ACHN (cell line): ENCODE measurements at places on chromosomes 3 and 15.

GRCh38 chr3:185998136-185998535 is 60.3 kb upstream of the TRA2B start:
- no peak for DNase-seq

GRCh38 chr3:183586477-183586876 is 31.0 kb upstream of the KLHL6 start:
- no peak for DNase-seq

GRCh38 chr3:30112902-30113484 is 493.4 kb upstream of the TGFBR2 start:
- DNase-seq = peak; percentile 57

GRCh38 chr3:66581256-66581655 is 80.4 kb upstream of the LRIG1 start:
- no peak for DNase-seq

DNA sequence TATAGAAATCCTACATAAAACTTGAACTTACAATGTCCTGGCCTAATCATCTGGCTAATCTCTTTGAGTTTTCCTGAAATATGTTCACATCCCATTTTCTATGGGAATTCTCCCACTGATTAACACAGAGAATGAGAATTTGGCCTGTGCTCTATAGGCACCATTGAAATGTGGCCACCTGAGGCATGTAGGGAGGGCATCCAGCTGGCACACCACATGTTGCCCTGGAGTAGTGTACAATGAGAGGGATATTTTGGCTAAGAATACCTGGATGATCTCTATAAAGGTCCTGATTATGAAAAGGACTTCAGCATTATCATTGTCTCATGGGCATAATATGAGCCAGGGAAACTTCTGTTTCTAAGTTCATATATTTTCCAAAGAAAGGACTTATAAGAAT is 324.0 kb downstream of the ZBTB20 start:
- no peak for DNase-seq

GRCh38 chr15:97386940-97387339 is 573.6 kb upstream of the ARRDC4 start:
- no peak for DNase-seq

DNA sequence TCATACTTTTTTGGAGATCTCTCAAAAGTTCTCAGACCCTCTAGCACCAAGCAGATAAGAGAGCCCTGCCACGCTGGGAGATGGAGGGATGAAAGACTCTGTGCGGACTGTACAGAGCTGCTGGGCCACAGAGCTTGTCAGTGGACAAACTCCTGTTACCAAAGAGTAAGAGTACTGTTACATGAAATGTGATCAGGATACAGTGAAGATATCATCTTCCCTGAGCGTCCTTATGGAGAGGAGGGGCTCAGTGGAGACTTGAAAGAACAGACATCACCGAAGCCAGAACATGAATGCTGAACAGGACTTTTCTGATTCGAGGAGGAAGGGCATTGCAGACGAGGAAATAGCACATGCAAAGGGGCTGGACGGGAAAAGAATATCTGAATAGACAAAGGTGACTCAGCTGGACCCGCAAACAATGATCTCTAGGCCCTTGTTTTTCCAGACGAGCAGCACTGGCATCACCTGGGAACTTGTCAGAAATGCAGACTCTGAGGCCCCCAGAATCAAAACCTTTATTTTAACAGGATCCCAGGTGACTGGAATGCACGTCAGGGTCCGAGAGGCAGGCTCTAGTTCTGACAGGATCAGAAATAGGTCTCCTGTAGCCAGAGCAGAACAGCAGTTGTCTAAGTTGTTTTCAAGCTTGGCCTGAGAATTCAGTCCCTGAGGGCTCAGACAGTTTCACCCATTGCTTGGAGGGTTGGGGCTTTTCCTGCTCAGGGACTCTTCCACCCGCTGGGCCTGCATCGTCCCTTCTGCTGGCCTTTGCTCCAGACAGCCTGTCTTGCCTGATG is 277.9 kb downstream of the RPLP1 start:
- DNase-seq = no peak

GRCh38 chr3:47164007-47164881 is at the start of gene SETD2:
Gene SETD2, minus strand, starts transcription at chr3:47164113. Its CDS starts 189 bp downstream, at chr3:47163924.
- DNase-seq = peak; percentile 89

- DNase-seq = no peak
Measured at GRCh38 chr15:68310804-68311463, 33.4 kb downstream of the FEM1B start.

GRCh38 chr15:33788906-33789540 is 179.3 kb upstream of the CHRM5 start:
- DNase-seq = no peak

DNA sequence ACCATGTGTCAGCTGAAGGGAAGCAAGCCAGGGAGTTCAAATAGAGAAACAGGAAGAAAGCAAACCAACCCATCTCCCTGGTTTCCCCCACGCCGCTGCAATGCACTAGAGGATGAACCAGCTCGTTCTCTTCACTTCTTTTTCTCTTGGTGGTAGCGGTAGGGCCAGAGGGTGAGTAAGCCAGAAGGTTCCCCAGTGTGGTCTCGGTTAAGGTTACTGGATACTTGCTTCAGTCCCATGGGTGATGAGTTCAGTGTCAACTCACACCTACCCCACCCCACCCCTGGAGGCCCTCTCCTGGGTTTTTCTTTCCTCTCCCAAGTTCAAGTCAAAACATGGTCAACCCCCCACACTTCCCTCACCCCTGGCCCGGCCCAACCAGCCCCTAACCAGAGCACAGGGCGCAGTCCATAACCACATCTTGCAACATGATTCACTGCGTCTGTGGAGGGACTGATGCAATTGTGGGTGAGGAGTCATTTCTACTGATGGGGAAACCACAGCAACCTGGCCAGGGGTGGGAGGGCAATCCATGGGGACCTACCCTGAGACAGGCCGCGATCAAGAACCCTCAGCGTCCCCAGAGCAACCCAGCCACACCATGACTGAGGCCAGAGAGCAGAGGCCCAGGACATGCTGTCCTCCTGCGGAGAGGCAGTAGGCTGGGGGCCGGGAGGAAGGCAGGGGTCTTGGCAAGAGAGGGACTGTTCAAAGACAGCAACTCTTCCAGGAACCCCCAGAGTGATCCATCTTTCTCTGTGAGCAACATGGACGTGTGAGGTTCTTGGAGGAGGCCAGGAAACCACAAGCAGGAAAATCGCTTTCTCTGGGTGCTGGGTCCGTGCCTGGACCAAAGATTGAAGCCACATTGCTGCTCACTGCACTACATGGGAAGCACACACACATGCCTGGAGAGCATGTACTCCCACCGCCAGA is 276.6 kb downstream of the UACA start:
- DNase-seq = peak; percentile 52

- DNase-seq = no peak
Measured at GRCh38 chr3:115084686-115085085, 62.4 kb downstream of the ZBTB20 start.

GRCh38 chr15:47603026-47603425 is 114.3 kb upstream of the SEMA6D start:
- DNase-seq = no peak

GRCh38 chr3:139340784-139341183 is 3.0 kb upstream of the MRPS22 start:
- no peak for DNase-seq

DNA sequence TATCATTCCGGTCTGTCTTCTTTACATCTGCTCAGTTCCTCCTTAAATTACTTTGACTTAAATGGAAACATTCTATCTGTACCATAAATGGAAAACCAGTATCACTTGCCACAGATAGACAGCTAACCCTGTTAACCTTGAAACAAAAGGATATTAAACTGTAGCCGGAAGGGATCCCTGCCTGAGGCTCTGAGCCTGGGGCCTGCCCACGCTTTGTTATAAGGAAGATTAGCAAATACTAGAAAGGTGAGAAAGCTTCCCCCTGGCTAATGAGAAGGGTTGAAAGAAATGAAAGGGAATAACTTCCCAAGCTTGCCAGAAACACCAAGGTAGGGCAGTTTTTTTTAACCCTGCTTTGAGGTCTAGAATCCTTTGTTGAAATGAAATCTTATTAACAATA is 927.6 kb downstream of the FHIT start:
- DNase-seq = no peak
